ENCODE measurements at places on chromosomes 2 and 18.
A peak's percentile ranks its signal among the peaks of the same experiment; 100 is the strongest.

DNA sequence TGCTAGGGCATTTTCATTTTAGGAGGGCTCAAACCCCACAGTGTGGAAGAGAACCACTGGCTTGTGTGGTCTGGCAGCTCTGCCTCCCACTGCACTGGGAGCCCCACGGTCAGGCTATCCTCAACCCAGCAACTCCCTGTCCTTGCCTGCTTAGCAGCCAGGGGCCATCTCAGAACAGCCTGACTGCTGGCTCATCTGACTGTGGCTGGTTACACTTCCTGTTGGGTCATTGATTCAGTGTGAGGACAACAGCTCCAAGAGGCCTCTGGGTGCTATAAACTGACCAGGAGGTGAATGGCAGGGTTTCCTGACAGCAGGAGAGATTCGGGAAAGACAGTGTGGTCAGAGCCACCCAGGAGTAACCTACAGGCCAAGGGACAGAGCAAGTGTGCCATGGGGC is 40.1 kb downstream of the AMER3 start:
- DNase-seq, result no peak

DNA sequence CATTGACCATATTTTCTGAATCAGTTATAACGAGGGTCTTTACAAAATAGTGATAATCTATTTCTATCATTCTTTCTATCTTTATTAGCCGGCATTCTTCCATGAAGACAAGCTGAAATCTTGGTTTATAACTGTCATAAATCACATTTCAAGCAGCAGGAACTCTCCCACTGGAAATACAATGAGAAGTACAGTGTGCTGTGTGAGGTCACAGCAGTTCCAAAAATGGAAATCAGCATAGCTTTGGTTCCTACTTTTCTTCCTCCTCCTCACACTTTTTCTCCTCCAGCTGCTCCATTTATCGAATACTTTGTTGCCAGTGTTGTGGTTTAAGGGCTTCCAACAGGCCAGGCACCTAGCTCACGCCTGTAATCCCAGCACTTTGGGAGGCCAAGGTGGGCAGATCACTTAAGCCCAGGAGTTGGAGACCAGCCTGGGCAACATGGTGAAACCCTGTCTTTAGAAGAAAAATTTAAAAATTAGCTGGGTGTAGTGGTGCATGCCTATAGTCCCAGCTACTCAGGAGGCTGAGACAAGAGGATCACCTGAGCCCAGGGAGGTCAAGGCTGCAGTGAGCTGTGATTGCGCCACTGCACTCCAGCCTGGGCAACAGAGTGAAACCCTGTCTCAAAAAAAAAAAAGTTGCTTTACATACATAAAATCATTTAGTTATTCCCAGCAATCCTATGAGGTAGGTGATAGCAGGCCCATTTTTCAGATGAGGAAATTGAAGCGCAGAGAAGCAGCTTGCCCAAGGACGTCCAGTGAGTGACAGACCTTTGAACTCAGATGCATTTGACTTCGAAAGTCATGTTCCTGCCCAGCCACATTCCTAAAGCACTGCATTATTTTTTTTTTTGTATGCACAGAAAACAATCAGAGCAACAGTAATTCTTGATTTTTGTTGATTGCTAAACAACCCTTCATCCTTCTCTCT is 34.0 kb upstream of the GPR55 start:
- no peak for DNase-seq

- DNase-seq, result no peak
Measured at GRCh38 chr2:216319771-216320170, 52.5 kb downstream of the MARCHF4 start.

- no peak for DNase-seq
Measured at GRCh38 chr2:232488097-232488711, 570 bp upstream of the ECEL1 start.

DNA sequence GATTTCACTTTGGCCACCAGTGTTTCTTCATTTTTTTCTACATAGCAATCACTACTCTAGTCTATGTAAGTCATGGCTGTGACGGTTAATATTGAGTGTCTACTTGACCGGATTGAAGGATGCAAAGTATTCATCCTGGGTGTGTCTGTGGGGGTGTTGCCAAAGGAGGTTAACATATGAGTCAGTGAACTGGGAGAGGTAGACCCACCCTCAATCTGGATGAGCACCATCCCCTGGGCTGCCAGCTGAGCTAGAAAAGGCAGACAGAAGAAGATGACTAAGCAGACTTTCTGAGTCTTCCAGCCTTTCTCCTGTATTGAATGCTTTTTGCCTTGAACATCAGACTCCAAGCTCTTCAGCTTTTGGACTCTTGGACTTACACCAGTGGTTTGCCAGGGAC is 265.0 kb upstream of the SLC8A1 start:
- no peak for DNase-seq

- DNase-seq, result no peak
Measured at GRCh38 chr2:73059106-73059505, 12.4 kb downstream of the SFXN5 start.

- no peak for DNase-seq
Measured at GRCh38 chr18:14961991-14962390, 214.0 kb downstream of the ANKRD30B start.

DNA sequence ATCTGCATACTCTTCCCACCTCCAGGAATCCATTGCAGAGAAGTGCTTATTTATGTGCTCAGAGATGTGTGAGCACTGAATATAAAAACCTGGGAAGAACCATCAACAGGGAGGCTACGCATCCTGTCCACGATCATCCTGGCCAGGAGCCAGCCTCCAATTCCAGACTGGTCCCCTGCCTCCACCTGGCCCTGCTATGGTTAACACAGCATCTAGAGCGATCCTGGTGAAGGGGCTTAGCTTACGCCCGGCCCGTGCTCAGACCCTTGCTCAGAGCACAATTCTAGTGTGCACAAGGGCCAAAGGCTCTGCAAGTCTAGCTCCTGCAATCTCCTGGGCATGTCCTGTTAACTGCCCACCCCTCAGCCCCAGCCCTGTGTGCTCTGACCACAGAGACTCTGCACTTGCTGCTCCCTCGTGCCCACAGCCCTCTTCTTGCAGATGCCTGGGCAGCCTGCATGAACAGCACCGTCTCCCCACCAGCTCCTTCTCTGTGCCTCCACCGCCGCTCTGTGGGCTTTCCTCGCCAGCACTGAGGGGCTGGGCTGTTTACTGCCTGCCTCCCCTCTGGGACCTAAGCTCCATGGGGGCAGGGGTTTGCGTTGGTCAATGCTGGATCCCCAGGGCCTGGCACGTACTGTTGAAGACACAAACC is 6.5 kb downstream of the PER2 start:
- no peak for DNase-seq

DNA sequence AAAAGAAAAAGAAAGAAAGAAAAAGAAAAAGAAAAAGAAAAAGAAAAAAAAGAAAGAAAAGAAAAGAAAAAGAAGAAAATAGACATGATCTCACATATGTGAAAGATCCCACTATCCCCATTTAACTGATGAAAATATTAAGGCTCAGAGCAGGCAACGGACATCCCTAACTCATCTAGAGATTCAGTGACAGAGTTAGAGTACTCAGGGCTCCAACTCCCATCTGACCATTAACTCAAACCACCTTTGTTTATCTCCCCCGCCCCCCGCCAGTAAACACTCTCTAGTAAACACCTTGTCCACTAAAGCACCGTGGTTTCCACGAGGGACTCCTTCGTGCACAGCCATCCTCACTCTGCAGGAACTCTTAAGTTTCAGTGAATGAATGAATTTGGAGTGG is 142.9 kb downstream of the TGIF1 start:
- DNase-seq, result no peak

DNA sequence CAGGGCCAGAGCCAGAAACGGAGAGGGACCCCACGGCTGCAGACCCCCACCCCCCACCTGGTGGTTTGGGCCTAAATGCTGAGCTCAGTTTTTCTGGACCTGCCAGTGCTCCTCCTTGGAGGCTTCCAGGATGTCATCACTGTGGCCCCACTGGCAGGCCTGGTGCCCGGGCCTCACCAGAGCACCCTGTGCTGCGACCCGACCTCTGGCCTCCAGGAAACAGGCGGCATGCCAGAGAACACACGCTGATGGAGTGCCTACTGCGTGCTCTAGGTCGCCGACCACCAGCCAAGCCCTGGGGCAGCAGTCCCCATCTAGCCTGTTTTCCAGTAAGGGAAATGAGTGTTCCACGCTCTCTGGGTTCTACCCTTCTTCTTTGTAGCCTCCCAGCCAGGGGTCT is 33.8 kb downstream of the HS6ST1 start:
- DNase-seq, result no peak

DNA sequence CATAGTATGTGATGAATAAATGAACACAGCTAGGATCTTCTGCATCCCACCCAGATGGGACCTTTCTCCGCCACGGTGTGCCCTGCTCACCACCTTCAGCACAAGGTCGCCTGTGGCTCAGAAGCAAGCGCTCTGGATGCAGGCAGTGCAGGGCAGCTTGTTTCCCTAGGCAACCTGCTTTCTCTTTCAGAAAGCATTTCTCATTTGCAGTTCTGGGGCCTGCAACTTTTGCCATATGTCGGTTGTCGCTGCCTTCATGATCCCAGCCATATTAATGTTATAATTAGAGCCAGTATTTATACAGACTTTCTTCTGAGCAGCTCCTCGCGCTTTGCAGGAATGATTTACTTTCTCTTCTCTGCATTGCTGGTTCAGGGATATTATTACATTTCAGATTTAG is 692.8 kb downstream of the RNF144A start:
- DNase-seq, result no peak

DNA sequence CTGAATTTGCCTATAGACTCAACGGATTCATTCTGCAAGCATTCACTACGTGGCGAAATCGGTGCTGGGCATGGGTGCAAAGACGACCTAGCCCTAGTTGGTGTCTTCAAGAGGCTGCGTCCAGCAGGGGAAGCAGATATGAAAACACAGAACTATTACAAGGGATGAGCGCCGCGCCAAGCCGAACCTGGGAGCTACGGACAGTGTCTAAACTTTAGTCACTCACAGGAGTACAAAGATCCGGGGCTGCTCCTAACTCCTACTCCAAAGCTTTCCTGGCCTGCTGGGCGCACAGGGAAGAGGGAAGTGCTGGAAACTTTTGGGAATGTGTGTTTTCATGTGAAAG is 732 bp upstream of the ANXA4 start:
- DNase-seq, result no peak

- peak; percentile 78 for DNase-seq
Measured at GRCh38 chr2:15177103-15177502, 384.0 kb downstream of the NBAS start.

GRCh38 chr18:35466815-35467623 is 30.7 kb downstream of the INO80C start:
- no peak for DNase-seq

GRCh38 chr2:240135706-240136012 is 446 bp downstream of the COPS9 start:
- DNase-seq, result no peak

- DNase-seq, result no peak
Measured at GRCh38 chr2:178530625-178531142, 50.4 kb downstream of the PLEKHA3 start.

Measured in central memory CD4-positive, alpha-beta T cell (primary cell).